PC-9 (cell line): ENCODE measurements at places on chromosomes 13 and 19.

GRCh38 chr13:31151837-31152236 is 9.9 kb downstream of the HSPH1 start:
- no peak for DNase-seq

DNA sequence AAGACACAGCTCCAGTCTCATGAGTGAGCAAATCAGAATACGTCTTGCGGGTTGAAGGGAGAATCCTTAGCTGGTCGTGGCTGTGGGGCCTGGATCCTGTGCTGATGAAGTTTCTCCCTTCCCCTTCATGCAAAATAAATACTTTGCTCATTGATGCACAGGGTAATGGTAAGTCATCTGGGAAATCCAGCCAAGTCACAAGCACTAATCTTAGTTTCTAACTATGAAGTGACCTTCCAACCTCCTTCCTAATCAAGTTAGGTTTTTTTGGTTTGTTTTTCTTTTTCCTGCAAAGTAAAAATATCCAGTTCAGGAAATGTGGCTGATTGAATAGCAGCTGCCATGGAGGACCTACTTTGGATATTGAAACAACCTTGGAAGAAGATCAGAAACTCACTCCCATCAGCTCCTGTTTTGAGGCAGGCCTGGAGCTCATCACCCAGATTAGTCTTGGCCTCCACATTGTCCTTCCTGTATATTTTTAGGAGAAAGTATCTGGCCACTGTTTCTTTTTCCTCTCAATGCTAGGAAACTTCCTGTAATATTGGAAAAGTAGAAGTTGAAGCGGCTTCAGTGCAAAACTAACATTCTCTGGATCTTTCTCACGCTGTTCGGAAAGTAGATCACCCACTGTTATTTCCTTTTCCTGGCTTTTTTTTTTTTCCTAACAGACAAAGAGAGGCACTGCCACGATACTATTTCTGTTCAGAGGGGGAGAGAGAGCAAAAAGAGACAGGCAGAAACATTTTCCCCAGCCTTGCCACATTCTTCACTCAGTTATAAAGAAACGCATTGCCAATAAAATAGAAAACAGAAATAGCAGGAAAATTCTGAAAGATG is 12.3 kb upstream of the ARL11 start:
- no peak for DNase-seq

- no peak for DNase-seq
These were observed 15.8 kb downstream of the RAB3D start for GRCh38 chr19:11323601-11324078.

DNA sequence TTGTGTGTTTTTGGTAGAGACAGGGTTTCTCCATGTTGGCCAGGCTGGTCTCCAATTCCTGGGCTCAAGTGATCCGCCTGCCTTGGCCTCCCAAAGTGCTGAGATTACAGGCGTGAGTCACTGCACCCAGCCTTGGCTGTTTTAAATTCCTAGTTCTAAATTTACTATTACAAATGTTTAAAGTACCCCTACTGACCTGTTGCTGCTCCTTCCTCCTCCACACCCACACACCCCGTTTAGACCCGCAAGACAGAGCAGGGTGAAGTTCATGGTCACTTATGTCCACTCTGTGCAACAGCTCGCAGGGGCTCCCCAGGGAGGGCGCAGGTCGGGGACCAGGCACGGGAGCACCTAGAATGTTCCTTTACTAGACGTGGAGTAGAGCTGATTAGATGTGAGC is 28.7 kb downstream of the TMEM161A start:
- no peak for DNase-seq

DNA sequence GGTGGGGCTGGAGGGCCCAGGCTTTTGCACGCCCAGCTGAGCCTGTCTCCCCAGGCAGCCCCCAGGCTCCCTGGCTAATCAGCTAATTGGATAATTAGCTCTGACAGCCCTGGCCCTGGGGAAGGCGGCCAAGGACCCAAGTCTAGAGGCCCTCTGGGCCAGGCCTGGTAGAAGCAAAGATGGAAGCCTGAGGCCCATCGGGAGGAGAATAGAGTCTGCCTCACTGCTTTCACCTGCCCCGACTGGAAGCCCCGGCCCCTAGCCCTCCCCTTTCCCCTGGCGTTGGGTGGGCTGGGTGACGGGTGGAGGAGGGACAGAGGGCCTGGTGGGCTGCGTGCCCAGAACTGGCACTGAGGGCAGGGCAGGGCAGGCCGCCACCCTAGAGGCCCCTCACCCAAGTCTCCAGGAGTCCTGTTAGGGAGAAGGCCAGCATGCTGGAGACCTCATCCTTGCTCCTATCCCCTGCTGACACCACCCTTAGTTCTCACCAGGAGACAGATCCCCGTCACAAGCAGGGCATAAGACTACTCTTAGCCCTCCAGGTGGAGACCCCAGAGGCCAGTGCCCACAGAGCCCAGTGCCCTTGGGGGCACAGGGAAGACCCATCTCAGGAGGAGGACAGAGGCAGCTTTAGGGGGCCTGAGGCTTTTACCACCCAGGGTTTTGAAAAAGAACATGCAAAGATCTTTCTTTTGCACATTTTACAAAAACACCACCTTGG is 12.0 kb downstream of the LYL1 start:
- no peak for DNase-seq

DNA sequence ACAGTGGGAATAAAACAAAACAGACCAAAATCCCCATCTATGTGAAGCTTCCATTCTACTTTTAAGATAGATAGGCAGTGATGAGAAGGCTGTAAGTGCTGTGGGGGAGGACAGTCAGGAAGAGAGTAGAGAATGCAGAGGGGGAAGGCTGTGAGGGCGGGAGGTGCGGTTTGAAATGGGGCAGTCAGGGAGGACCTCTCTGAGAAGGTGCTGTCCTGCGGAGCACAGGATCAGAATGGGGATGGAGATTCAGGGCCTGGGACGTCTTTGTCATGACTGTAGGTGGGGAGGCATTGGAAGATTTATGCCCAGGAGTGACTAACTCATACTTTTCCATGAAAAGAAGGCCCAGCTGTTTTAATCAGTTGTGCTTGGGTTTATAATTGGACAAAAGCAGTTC is 3.9 kb upstream of the GPR183 start:
- DNase-seq = no peak

DNA sequence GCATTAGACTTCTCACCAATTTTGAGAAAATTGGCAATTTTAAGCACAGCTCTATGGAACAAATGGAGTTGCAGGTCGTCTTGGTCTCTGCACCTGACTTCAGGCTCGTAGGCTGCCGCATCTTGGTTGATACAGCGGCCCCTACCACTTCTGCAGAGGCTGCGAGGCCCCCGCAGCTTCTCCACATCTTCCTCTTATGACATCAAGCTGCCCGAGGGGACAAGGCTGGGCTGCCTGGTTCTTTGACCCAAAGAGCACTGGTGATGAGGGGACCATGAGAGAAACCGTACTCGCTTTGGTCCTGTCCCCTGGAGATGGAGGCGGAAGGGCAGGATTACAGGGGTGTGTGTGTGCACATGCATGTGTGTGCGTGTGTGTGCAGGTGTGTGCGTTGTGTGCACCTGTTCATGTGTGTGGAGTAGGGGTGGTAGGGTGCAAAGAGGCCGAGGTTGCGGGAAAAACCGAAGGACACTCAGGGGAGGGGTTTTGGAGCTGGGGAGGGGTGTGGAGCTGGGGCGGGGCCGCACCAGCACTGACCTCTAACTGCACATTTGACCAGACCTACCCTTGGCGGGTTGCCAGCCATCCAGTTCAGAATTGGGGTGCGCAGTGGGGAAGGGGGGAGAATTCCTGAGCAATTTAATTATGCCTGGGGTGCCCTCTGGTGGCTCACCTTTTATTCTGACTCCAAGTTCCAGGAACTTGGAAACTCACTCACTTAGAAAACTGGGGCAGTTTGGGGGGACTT is 65.1 kb upstream of the ARHGEF7 start:
- peak; percentile 32 for DNase-seq

- DNase-seq = no peak
These were observed 11.7 kb downstream of the DACT3 start for GRCh38 chr19:46648961-46649960.

DNA sequence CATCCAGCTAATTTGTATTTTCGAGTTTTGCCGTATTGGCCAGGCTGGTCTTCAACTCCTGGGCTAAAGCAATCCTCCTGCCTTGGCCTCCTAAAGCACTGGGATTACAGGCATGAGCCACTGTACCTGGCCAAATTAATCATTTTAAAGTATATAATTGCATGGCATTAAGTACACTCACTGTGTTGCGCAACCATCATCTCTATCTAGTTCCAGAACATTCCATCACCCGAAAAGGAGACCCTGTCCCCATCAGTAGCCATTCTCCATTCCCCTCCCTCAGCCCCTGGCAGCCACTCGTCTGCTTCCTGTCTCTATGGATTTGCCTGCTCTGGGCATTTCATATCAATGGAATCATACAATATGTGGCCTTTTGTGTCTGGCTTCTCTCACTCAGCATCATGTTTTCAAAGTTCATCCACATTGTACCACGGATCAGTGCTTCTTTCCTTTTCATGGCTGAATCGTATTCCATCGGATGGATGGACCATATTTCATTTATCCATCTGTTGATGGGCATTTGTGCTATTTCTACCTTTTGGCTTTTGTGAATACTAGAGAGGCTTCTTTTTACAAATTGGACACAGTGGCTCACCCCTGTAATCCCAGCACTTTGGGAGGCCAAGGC is 13.1 kb downstream of the PGPEP1 start:
- DNase-seq = no peak

- no peak for DNase-seq
These were observed 533 bp upstream of the DCAF15 start for GRCh38 chr19:13951799-13952153.

DNA sequence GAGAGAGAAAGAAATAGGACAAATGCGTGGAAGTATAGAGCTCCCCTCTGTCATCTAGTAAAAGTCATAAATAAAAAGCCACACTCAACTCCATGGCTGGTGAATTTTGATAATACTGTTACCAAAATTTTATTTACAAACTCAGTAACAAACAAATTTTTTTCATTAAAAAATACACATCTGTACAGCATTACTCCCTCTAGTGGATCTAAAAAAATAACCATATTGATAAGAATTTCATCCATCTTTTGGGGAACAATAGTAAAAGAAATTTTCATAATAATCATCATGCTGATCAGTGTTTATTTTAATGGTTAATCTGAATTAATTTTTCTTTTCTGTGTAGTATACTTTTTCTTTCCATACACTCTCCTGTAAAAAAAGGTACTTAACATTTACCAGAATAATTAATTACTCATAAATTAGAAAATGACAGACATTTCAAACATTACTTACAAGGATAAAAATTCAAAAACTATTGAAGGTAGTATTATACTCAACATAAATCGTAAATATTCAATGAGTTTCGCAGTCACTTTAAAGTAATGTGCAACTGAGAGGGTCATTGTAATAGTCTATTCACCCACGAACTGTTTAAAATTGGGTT is 173.5 kb upstream of the LSM14A start:
- no peak for DNase-seq

- no peak for DNase-seq
These were observed 54.0 kb downstream of the RFC3 start for GRCh38 chr13:33872005-33872351.

- DNase-seq = peak; percentile 19
These were observed 141.0 kb downstream of the RAP2A start for GRCh38 chr13:97574926-97575325.

- no peak for DNase-seq
These were observed 10.9 kb downstream of the FAM187B start for GRCh38 chr19:35217649-35217990.

DNA sequence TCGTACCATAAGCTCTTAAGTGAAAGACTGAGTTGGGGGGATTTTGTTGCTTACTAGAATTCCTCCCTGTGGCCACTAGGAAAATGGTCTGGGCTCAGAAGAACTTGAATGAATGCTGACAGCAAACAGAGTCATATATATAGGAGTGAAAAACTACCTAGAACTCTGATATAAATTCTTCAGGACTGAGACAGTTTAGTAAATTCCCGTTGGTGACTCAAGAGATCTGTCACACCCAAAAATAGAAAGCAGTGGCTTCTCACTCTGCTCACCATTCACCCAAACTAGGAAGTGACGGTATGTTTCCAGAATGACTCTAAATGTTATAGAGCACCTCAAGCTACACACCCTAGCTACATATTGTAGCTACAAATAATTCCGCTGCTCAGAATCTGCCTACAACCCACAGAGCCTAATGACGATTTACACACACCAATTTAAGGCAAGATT is 116.2 kb downstream of the TBC1D4 start:
- DNase-seq = peak; percentile 78

DNA sequence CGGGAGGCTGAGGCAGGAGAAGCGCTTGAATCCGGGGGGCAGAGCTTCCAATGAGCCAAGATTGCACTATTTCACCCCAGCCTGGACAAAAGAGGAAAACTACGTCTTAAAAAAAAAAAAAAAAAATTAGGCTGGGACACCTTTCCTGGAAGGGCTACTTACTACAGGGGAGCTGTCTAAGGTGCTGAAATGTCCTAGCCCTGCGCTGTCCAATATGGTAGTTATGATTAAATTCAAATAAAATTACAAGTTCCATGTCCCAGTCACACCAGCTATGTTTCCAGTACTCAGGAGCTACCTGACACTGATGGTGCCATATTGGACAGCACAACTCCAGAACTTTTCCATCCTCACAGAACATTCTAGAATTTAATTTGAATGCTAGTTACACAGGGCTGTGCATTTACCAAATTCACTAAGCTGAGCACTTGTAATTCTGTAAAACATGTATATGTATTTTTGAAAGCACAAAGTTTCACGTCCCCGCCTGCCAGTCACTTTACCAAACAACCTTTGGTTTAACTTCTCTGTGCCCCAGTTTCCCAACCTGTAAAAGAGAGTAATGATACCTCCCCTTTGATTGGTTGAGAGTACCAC is 9.2 kb upstream of the ZSCAN22 start:
- DNase-seq = no peak

GRCh38 chr13:106532111-106532929 is 3.1 kb downstream of the EFNB2 start:
- DNase-seq = peak; percentile 25

DNA sequence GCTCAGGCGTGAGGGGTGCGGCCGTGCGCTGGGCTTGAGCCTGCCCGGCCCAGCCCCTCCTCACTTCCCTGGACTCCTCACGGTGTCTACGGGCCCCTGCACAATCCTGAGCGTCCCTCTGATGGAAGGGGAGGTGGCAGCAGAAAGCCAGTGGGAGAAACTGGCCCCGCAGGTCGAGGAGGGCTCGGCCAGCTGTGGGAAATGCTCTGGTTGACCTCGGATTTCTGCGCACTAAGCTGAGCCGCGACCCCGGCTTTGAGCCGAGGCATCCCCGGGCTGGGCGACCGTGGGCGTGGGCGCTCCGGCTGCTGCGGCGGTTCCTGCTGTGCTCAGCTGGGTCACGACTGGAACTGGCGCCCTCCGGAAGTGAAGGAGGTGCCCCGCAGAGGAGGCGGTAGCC is 70.1 kb downstream of the ZNF208 start:
- no peak for DNase-seq
